Endothelial cell of umbilical vein (primary cell): ENCODE measurements at places on chromosomes 2 and 18. TPM values are rescaled to one million over a fixed set of nuclear protein-coding genes. Genes with fewer than 3 reads are reported as not detected.

DPYSL5 gene
- not detected in 2 replicates for polyA plus RNA-seq

SLC4A3 gene
- polyA plus RNA-seq, result 0.24 and 0.29 TPM in 2 replicates

MROH2A gene
- polyA plus RNA-seq, result not detected in 2 replicates

ERBB4 gene
- 0.01 and 0.03 TPM in 2 replicates for polyA plus RNA-seq

SPAST gene
- polyA plus RNA-seq, result 3.6 and 4.7 TPM in 2 replicates

PLGLB2 gene
- polyA plus RNA-seq, result 0.68 and 0.98 TPM in 2 replicates

FSHR gene
- not detected in 2 replicates for polyA plus RNA-seq

WNT10A gene
- polyA plus RNA-seq, result not detected in 2 replicates

CPO gene
- not detected in 2 replicates for polyA plus RNA-seq

CTAGE1 gene
- polyA plus RNA-seq, result not detected in 2 replicates

REG3A gene
- polyA plus RNA-seq, result not detected in 2 replicates

RGPD3 gene
- polyA plus RNA-seq, result 0.02 and 0.04 TPM in 2 replicates

AQP12A gene
- polyA plus RNA-seq, result not detected in 2 replicates

PLCL1 gene
- 0.60 and 0.79 TPM in 2 replicates for polyA plus RNA-seq

SNORC gene
- 1.4 and 2.5 TPM in 2 replicates for polyA plus RNA-seq

NPHP1 gene
- 2.0 and 2.3 TPM in 2 replicates for polyA plus RNA-seq

IL36A gene
- polyA plus RNA-seq, result not detected in 2 replicates

SIX2 gene
- polyA plus RNA-seq, result 0.45 and 0.54 TPM in 2 replicates

CHAC2 gene
- polyA plus RNA-seq, result 2.1 and 3.4 TPM in 2 replicates

BOLL gene
- polyA plus RNA-seq, result not detected in 2 replicates

LINC00305 gene
- not detected in 2 replicates for polyA plus RNA-seq

HTR2B gene
- 0.84 and 0.88 TPM in 2 replicates for polyA plus RNA-seq

ANAPC1 gene
- polyA plus RNA-seq, result 18.9 and 21.9 TPM in 2 replicates

IL1R1 gene
- 5.4 and 5.6 TPM in 2 replicates for polyA plus RNA-seq

DSEL gene
- 2.0 TPM in 2 replicates for polyA plus RNA-seq

SLC16A14 gene
- polyA plus RNA-seq, result 0.30 and 0.35 TPM in 2 replicates

CHST10 gene
- polyA plus RNA-seq, result 10.8 and 11.1 TPM in 2 replicates

ASIC4 gene
- polyA plus RNA-seq, result not detected in 2 replicates

NTSR2 gene
- polyA plus RNA-seq, result not detected in 2 replicates

XRCC5 gene
- polyA plus RNA-seq, result 177 and 267 TPM in 2 replicates

REEP1 gene
- polyA plus RNA-seq, result 0.11 and 0.24 TPM in 2 replicates

UBXN4 gene
- 31.3 and 40.8 TPM in 2 replicates for polyA plus RNA-seq

ACMSD gene
- not detected in 2 replicates for polyA plus RNA-seq

CEBPZOS gene
- polyA plus RNA-seq, result 24.8 and 29.1 TPM in 2 replicates

SH2D6 gene
- not detected in 2 replicates for polyA plus RNA-seq

IL1F10 gene
- not detected in 2 replicates for polyA plus RNA-seq

ALPP gene
- not detected in 2 replicates for polyA plus RNA-seq

MAP4K4 gene
- 60.2 and 79.4 TPM in 2 replicates for polyA plus RNA-seq

KCNE4 gene
- 0.01 and 0.02 TPM in 2 replicates for polyA plus RNA-seq

RSAD2 gene
- 0.03 and 0.18 TPM in 2 replicates for polyA plus RNA-seq

KRTCAP3 gene
- 2.1 and 2.2 TPM in 2 replicates for polyA plus RNA-seq

C1QL2 gene
- not detected in 2 replicates for polyA plus RNA-seq

C2orf92 gene
- 1.8 and 2.7 TPM in 2 replicates for polyA plus RNA-seq

RAB6C gene
- polyA plus RNA-seq, result not detected in 2 replicates

RNF152 gene
- polyA plus RNA-seq, result 16.0 and 20.8 TPM in 2 replicates

CXXC1 gene
- polyA plus RNA-seq, result 128 and 153 TPM in 2 replicates

DHRS9 gene
- 0.32 and 0.40 TPM in 2 replicates for polyA plus RNA-seq

CIB4 gene
- polyA plus RNA-seq, result not detected in 2 replicates

FEV gene
- not detected in 2 replicates for polyA plus RNA-seq
